Stimulated activated CD4-positive, alpha-beta T cell treated with anti-CD3 and anti-CD28 coated beads, Interleukin-1b, Interleukin-23, amount 100 ng/mL, for 4 hours (primary cell): ENCODE measurements at places on chromosomes 3 and 15.

- no peak for DNase-seq
Measured at GRCh38 chr3:129593595-129594339, 12.7 kb downstream of the PLXND1 start.

- DNase-seq = no peak
Measured at GRCh38 chr15:101062063-101062462, 142.9 kb downstream of the LRRK1 start.

DNA sequence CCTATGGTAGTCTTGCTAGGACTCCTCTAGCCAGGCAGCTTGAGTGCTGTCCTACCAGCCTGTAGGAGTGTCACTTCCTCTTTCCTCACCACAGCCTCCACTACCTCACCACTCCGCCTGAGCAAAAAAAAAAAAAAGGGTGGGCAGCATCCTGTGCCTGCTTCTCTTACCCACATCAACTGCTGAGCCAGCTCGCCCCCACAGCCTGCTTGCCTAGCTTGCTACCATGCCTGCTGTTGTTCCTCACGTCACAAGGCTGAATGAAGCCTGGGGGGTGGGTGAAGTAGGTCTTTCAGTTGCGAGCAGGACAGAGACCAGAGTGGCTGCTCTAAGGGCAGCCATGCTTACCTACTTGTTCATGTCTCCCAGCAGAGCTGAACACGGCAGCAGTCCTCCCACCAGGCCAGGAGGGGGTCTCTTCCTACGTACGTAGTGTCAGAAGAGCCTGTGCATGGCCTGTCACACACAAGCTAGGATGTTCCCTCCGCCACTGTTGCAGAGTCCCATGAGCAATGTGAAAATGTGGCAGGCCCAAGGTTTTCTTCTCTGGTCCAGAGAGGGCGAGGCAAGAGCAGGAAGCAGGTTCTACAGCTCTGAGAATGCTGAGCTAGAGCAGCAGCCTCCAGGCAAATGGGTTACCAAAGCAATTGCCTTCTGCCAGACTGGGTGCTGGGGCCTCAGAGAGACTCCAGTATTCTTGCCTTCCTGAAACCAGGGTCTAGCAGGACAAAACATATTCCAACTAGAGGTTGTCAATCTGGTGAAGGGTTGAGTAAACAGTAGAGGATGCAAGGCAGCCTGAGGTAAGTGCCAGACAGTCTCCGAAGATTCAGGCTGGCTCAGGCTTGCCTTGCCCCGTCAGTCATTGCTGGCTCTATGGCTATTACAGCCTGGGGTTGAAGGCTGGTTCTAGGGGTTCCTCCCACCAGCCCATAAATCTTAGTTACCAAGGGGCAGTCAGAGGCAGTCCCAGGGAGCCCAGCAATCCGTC, 8.1 kb downstream of the PPM1M start:
- peak; percentile 75 for DNase-seq

- no peak for DNase-seq
Measured at GRCh38 chr3:100614941-100615340, 5.5 kb downstream of the ADGRG7 start.

DNA sequence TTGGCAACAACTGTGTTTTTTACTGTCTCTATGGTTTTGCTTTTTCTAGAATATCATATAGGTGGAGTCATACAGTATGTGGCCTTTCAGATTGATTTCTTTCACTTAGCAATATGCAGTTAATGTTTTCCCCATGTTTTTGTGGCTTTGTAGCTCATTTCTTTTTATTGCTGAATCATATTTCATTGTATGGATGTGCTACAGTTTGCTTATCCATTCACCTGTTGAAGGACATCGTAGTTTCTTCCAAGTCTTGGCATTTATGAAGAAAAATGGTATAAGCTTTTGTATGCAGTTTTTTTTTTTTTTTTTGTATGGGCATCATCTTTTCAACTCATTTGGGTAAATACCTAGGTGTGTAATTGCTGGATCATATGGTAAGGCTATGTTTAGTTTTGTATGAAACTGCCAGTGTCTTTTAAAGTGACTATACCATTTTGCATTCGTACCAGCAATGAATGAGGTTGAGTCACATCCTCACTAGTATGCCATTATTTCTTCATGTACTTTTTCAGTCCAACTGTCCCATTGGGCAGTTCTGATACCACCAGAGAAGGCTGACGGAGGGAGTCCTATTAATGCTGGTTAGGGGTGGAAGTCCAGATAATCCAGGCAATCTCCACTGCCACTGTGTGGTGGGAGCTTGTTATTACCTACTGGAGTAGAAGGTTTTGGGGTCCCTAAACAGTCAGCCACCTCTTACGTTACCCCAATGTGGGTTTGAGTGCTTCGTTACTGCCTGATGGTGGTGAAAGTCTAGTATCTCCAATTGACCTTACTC, 210.5 kb downstream of the DOCK3 start:
- no peak for DNase-seq

- no peak for DNase-seq
Measured at GRCh38 chr15:89131731-89132130, 43.5 kb downstream of the ABHD2 start.

DNA sequence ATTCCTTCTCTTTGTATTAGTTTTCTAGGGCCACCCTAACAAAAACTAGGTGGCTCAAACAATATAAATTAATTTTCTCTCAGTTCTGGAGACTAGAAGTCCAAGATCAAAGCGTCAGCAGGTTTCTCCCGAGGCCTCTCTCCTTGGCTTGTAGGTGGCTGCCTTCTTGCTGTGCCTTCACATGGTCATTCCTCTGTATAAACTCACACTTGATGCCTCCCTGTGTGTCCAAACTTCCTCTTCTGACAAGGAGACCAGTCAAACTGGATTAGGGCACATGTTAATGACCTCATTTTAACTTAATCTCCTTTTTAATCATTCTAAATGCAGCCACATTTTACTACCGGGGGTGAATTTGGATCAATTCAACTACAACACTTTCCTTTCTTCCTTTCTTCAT, 691.1 kb downstream of the DIPK2A start:
- DNase-seq = no peak

DNA sequence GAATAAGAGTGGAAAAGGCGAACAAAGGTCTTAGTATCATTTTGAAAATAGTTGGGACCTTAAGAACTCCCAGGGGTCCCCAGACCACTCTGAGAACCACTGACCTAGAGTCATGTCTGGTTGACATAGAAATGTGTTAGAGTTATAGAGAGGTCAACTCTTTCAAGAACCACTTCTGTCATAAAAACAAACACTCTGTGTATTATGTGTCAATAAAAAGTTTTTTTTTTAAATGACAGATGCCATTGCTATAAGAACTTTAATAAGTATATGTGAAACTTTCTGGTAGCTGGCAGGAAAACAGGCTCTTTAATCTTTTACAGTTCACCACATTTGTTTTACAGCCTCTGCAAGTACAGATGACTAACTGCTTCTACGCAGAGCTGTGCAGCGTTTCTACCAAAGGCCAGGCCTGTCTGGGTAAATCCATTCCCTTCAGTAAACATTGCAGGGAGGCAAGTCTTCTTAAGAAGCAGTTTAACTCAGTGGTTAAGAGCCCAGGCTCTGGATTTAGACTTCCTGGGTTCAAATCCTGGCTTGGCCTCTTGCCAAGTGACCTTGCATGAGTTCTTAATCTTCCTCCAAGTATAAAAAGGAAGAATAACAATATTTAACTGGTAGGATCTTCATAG, 56.6 kb downstream of the RFTN1 start:
- no peak for DNase-seq

DNA sequence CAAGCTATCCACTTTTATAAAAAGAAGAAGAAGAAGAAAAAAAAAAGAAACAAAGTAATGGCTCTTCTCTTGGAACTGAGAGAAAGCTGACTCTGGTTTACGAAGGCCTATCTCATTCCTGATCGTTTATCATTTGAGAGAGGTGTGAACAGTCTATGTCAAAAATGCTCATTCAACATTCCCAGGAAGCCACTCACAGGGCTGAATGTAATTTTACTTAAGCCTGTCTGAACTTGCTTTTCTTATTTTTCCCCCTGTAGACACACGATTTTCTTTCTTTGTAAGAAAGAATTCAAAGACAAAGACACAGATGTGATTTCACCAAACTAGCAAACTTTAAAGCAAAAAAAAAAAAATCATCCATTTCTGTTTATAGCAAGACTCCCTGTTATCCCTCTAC, 805.8 kb downstream of the FHIT start:
- no peak for DNase-seq

GRCh38 chr3:127796045-127796830, 26.1 kb downstream of the MGLL start:
- no peak for DNase-seq

DNA sequence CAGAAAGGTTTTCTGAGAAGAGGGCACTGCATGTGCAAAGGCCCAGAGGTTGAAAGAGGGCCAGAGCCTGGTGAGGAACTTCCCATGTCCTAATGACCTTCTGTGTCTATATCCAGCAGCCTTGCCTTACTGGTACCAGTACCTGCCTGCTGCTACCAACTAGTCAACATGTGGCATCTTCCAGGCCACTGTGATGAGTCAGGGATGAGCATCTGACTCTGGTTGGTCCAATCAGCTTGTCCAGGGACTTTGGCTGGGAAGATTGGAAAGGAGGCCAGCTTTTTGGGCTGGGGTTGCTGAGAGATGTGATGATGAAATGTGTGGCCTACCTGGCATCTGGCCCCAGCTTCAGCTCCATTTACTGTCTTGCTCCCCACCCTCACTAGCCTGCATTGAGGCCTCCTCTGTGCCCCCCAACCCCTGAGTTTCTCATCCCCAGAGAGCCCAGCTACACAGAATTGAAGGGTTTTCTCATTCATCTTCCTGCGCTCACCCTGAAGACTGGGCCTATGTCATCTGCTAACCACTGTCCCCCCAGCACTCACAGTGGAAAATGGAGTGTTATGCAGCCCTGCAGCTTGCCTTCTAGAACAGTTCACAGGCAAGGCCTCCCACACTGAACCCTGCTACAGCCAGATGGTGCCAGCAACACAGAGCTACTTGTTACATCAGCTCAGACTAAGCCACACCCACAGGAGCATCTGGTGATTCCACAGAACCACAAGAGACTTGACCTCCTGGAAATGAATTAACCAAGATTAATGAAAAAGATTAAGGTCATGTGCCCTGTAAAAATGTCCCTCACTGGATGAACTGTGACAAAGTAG, 1.3 kb upstream of the TWF2 start:
- DNase-seq = no peak

GRCh38 chr15:64507293-64507802, 47.0 kb downstream of the ZNF609 start:
- peak; percentile 30 for DNase-seq

DNA sequence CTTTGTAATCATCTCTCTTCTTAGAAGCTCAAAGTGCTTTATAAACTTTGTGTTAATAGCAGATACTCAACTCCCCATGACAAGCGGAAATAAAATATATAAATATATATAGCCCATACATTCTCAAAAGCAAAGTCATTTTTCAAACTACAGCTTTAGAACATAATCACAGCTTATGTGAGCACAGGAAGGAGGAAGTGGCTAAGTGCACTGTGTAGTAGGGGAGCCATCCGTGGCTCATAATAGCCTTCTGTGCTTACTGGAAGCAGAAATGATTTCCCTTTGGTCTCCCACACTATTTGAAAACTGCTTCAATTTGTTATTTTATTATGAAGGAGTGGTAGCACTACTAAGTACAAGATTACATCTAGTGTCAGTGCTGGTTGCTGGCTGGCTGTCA, 151.4 kb upstream of the ARL6 start:
- DNase-seq = no peak

DNA sequence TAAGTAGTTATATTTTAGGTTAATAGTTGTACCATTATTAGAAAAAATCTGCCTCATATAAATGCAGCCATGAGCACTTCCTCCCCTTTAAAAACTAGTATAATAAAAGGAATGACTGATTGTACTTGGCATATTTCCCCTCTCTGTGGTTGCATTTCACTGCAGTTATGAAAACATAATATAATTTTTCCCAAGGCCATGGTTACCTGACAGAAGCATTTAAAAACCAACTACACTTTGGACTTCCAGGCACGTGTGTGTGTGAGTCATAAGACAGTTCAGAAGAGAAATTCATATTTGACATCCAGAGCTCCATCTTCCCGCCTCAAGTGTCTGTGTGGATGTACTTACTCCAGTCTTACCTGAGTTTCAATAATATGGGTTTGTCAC, 828.2 kb upstream of the CFAP20DC start:
- no peak for DNase-seq

DNA sequence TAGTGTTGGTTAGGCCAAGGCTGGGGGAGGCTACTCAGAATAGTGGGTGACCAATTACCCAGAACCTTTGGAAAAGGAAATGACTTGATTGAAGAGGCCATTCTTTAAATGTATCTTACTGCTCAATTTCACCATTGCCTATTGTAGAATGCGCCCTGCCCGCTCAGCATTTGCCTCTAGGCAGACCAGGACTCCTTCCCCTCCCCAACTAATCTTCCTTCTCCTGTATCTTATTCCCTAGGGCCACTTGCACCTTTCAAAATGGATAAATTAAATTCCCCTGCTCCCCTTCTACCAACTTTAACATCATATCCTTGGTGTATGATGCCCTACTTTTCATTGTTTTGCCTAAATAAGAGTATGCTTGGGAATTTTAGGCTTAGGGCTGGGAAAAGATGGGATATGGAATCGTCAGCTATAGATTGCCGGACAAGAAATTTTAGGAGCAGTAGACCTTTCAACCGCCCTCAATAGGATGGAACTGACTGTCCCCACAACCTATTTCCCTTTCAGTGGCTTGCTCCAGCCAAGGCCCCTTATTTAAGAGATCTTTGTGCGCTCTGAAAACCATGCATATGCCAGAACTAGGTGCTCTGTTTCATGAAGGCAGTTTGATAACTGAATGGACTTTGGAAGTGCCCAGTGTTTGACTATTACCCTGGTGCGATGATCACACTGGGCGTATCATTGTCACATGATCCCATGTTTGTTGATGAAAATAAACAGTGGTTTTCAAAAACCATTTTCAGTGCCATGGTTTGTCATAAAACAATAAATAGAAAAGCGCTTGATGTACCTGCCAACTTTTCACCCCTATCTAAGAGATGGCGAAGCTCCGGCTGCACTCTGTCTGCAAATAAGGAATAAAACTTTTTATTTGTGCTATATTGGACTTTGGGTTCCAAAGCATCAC, 74.3 kb upstream of the TSEN2 start:
- DNase-seq = no peak

DNA sequence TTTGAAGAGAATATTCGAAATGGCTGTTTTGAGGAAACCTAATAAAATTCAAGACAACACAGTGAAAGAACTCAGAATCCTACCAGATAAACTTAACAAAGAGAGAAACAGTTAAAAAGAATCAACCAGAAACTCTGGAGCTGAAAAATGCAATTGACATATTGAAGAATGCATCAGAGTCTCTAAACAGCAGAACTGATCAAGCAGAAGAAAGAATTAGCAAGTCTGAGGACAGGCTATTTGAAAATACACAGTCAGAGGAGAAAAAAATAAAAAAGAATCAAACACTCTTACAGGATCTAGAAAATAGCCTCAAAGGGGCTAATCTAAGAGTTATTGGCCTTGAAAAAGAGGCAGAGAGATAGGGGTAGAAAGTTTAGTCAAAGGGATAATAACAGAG, 13.5 kb downstream of the C3orf33 start:
- no peak for DNase-seq

DNA sequence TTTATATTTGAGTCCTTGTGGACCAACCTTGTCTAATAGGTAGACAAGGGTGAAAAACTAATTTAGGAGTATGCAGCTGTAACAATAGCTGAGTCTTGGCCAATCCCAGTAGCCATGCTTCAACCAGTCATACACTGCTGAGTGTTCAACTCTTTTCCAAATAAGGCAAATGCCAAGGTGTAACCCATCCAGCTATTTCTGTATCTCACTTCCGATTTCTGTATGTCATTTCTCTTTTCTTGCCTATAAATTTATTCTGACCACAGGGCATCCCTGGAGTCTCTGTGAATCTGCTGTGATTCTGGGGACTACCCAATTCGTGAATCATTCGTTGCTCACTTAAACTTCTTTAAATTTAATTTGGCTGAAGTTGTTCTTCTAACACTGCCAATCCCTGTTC, 93.2 kb downstream of the MAGI1 start:
- no peak for DNase-seq

GRCh38 chr15:58329211-58329610, 102.6 kb upstream of the LIPC start:
- no peak for DNase-seq
